ENCODE measurements at places on chromosomes 16 and 17.

DNA sequence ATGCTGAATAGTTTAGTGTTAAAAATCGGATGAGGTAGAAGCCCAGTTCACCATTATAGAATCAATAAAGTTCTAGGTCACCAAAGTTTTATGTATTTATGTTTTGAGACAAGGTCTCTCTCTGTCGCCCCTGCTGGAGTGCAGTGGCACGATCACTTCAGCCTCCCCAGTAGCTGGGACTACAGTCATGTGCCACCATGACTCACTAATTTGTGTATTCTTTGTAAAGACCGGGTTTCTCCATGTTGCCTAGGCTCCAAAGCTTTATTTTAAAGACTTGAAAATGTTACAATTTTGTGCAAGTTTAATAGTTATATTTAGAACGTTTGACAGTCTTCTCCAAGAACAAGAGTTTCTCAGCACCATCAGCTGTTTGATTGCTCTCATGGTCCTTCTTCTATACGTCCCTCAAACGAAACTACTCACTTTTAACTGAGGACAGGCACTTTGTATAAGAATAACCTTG is 32.1 kb downstream of the NDE1 start:
- DNase-seq: peak; percentile 72

DNA sequence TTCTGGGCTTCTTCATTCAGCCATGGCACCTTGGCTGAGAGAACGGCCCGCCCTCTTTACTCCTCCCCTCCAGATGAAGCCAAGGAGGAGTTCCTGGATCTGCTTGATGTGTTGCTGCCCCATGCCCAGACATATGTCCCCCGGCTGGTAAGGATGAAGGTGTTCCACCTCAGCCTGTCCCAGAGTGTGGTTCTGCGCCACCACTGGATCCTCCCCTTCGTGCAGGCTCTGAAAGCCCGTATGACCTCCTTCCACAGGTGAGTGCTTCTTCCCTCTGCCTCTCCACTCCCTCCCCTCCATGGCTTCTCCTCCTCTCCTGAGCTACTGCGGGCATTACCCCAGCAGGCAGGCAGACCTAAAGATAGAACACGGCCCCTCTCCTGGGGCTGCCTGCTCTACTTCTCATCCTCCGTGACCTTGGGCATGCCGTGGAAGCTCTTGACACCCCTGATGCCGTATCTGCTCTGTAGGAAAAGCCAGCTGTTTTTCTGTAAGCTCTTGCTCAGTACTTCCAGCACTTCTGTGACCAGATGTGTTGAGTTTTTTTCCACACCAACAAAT is 8.7 kb downstream of the USB1 start:
- DNase-seq: no peak

- no peak for DNase-seq
These were observed 17.5 kb downstream of the SLC47A1 start for GRCh38 chr17:19551165-19551564.

- no peak for DNase-seq
These were observed 194.4 kb downstream of the ANKFN1 start for GRCh38 chr17:56347639-56348038.

DNA sequence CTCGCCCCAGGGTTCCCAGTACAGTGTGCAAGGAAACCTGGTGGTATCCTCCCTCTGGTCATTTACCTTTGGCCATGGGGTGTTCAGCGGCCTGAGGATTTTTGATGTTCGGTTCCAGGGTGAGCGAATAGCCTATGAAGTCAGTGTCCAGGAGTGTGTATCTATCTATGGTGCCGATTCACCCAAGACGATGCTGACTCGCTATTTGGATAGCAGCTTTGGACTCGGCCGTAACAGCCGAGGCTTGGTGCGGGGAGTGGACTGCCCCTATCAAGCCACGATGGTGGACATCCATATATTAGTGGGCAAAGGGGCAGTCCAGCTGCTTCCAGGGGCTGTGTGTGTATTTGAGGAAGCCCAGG is 1.2 kb downstream of the AOC2 start:
- DNase-seq: no peak

- DNase-seq: no peak
These were observed 747.1 kb downstream of the CDH8 start for GRCh38 chr16:61289141-61289540.

GRCh38 chr16:11586378-11586855 is 302 bp downstream of the LITAF start:
- DNase-seq: peak; percentile 63

- DNase-seq: no peak
These were observed 145.5 kb upstream of the PMFBP1 start for GRCh38 chr16:72317446-72317845.

DNA sequence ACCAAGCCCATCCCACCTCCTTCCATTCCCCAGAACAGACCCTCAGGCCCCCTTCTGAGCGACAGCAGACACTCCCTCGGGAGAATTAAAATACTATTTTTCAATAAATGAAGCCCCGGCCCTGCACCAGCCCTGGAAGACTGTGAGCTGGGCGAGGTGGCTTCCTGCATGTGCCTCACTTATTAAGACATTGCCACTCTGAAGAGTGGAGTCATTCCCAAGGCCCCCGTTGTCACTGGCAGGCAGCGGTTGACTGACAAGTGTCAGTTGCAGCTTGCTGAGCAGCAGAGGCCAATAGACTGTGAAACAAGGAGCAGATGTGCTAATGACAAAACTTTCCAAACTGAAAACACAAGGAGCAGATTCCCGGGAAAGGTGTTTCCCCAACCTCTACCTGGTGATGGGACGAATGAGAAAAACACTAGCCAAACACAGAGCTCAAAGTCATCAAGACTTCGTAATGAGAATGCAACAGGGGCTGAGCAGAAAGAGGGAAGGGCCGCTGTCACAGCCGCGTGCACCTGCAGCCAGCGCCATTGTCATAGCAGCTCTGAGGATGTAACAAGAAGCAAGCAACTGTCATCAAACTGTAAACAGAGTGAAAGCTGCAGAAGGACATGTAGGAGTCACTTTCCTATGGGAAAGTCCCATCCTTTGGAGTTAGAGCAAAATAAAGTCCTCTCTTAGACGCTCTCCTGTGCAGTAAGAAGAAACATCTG is 232.1 kb downstream of the C16orf78 start:
- DNase-seq: no peak

DNA sequence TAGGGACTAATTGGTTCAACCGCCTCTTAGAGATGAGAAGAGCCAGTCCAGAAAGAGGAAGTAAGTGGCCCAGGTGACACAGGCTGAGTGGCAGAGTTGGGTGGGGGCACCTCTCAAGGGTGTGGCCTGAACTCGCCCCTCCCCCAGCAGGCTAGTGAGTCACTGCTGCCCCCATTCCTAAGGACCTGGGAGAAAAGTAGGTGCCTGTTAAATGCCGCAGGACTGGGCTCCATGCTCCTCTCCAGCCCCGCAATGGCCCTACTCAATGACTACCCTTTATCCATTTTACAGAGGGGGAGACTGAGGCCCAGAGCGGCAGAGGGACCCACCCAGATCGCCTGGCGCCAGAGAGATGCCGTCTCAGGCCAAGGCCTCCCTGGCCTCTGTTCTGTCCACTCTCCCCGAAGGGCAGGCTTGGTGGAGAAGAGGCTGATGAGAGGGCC is 8.1 kb downstream of the TMEM235 start:
- no peak for DNase-seq

GRCh38 chr17:59643159-59644140 is 23.8 kb downstream of the CLTC start:
- no peak for DNase-seq

DNA sequence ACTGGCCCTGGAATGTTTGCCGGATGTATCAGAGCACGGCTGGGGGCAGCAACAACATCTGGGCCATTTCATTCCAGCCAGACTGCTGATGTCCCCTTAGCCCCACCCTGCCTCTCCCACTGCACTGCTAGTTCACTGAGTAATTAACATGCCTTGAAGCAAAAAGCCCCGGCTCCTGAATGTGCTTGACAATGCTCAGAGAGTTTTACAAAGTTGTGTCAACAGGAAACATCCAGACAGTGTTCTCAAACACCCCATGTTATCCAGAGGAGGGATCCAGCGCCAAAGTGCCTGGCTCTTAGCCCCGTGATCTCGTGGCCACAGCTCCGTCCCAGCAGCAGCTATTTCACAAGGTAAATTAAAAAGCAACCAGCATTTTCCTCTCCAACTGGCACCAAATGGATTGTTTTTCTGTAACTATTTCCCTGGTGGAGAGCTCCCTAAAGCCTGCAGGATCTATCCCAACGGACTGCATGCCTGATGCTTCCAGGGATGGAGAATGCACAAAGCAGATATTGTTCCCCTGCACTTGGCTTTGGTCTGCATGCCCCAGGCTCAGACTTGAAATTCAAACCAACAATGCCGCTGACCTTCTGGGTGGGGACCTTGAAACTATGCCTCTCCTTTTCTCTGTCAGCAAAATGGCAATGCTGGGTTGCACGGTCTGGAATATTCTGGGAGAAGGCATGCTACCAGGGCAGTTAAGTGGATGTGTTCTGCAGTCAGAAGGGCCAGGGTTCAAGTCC is 115.6 kb upstream of the CDH5 start:
- DNase-seq: no peak

- DNase-seq: no peak
These were observed 105.3 kb downstream of the VPS53 start for GRCh38 chr17:609232-609810.

- DNase-seq: no peak
These were observed 146.4 kb downstream of the CHD9NB start for GRCh38 chr16:52906281-52906680.

- DNase-seq: no peak
These were observed 19.6 kb downstream of the AKAP1 start for GRCh38 chr17:57104461-57105175.

DNA sequence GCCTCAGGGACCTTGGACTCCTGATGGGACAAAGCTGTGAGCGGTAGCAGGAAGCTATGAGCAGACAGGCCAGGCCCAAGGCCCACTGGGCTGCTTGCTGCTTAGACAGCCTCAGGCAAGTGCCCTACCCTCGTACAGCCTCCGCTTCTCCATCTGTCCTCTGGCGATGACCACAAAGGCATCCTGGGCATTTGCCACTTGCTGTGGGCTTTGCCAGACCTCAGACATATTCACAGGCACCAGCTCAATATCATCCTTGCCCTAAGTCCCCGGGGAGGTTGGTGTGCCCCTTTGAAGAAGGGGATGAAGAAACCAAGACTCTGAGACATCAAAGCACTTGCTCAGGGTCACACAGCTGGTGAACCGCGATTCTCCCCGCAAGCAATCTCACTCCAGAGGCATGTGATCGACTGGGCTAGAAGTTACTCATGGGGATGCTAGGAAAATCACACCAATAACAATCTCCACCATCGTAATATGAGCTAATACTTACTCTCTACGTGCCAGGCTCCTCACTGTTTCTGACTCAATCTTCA is 21.7 kb downstream of the PPL start:
- no peak for DNase-seq
